Diencephalon (tissue), 1 donor: ENCODE measurements at places on chromosomes 4 and X. TPM values are rescaled to one million over a fixed set of nuclear protein-coding genes. Genes with fewer than 3 reads are reported as not detected.

NOP14 gene
- 9.2 TPM for total RNA-seq

H2AZ1 gene
- total RNA-seq, result 132 TPM

GPR143 gene
- total RNA-seq, result 3.9 TPM

DCAF8L2 gene
- total RNA-seq, result not detected

PABPC1L2A gene
- total RNA-seq, result 3.0 TPM

CORIN gene
- total RNA-seq, result 2.5 TPM

TMEM192 gene
- total RNA-seq, result 8.5 TPM

AREG gene
- total RNA-seq, result not detected

ARAF gene
- total RNA-seq, result 9.5 TPM

RPGR gene
- 17.3 TPM for total RNA-seq

MAGEC2 gene
- total RNA-seq, result not detected

INTS6L gene
- total RNA-seq, result 20.5 TPM

DOK7 gene
- total RNA-seq, result 2.5 TPM

MAGEH1 gene
- 109 TPM for total RNA-seq

PSAPL1 gene
- not detected for total RNA-seq

PAGE5 gene
- not detected for total RNA-seq

TCP11X2 gene
- 1.8 TPM for total RNA-seq

BEX5 gene
- 57.9 TPM for total RNA-seq

S100P gene
- total RNA-seq, result 0.46 TPM

VCX3A gene
- total RNA-seq, result not detected

EREG gene
- under 0.01 TPM for total RNA-seq

FRMPD3 gene
- total RNA-seq, result 3.2 TPM

CYLC1 gene
- 0.23 TPM for total RNA-seq

SUPT20HL1 gene
- total RNA-seq, result not detected
